Nucleus accumbens (tissue), 56 donors: ENCODE measurements at places on chromosomes 3 and 15.

- no peak for DNase-seq
Measured at GRCh38 chr3:170690661-170690981, 104.7 kb upstream of the SLC7A14 start.

DNA sequence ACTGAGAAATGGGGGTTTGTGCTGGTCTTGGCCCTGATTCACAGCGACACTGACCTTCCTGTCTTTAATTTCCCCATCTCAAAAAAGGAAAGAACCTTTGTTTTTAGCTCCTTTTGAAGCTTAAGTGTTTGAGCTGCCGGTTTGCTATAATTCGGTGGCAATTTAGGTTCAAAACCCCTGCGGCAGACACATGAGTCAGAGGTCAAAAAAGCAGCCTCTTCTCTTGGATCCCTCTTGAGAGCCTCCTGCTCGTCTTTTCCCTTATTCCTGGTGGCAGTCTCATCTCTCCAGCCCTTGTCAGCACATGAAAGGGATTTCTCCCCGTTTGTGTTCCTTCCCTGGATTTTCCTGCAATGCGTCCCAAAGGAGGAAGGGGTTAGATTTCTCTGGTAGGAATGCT lies 64.5 kb downstream of the GRIP2 start:
- DNase-seq: no peak

- no peak for DNase-seq
Measured at GRCh38 chr3:69400683-69401082, 14.8 kb upstream of the FRMD4B start.

DNA sequence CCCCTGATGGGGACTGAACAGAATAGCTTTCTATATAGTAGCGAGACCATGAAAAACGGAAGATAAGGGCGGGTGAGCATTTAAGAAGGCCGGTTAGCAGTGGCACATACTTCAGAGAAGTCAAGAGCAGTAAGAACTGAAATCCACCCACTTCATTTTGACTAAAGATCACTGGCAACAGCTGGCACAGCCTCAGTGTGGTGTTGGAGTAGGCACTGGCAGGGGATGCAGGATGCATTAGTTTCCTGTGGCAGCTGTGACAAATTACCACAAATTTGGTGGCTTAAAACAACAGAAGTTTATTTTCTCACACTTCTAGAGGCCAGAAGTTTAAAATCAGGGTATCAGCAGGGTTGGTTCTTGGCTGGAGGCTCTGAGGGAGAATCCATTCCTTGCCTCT lies 176.5 kb downstream of the ADAMTSL3 start:
- DNase-seq: no peak

DNA sequence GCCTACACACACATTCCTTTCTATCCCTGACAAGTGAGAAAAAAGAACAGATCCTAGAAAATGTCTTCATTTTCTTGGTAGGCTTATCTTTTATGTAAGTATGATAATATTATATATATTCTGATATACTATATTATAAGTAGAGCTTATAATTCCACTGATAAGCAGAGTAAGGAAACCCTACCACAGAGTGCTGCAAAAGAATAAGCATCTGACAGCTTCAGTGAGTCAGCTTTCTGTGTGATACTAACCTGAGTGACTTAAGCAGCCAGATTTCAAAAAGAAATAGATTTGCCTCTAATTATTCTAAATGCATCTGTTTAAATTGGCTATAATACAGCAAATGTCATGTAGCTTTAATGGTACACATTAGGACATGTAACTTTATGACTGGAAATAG lies 656.0 kb downstream of the MCTP2 start:
- DNase-seq: no peak

GRCh38 chr3:17399586-17399985 lies 342.8 kb downstream of the TBC1D5 start:
- DNase-seq: no peak
